ENCODE measurements at places on chromosomes 6 and 20. TPM values are rescaled to one million over a fixed set of nuclear protein-coding genes. Genes with fewer than 3 reads are reported as not detected.

GRCh38 chr6:74408844-74409243 is 712.8 kb downstream of the CD109 start:
- no peak for DNase-seq

- peak; percentile 99 for DNase-seq
These were observed 655 bp upstream of the HIVEP1 start for GRCh38 chr6:12011276-12012037.

SLC35D3 gene
- total RNA-seq: not detected

GPR63 gene
- 1.1 TPM for total RNA-seq

- DNase-seq: peak; percentile 21
These were observed 20.2 kb upstream of the ARFGEF2 start for GRCh38 chr20:48901326-48901725.

DNA sequence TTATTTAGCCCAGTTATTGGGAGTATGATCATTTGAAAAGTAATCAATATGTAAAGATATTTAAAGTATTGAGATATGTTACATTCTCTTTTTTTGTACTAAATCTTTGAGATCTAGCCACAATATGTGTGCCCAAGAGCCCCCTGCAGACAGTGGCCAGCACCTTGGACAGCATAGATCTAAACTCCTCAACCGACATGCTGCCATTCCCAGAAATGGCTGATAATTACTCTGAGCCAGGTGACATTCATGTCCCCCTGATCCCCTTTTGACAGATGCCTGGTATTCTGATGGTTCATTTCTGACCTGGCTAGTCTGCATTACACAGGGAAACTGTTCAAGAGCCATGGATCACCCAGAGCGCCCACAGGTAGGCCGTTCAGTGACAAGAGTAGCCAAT is 177.1 kb downstream of the ZDHHC14 start:
- DNase-seq: no peak

DNA sequence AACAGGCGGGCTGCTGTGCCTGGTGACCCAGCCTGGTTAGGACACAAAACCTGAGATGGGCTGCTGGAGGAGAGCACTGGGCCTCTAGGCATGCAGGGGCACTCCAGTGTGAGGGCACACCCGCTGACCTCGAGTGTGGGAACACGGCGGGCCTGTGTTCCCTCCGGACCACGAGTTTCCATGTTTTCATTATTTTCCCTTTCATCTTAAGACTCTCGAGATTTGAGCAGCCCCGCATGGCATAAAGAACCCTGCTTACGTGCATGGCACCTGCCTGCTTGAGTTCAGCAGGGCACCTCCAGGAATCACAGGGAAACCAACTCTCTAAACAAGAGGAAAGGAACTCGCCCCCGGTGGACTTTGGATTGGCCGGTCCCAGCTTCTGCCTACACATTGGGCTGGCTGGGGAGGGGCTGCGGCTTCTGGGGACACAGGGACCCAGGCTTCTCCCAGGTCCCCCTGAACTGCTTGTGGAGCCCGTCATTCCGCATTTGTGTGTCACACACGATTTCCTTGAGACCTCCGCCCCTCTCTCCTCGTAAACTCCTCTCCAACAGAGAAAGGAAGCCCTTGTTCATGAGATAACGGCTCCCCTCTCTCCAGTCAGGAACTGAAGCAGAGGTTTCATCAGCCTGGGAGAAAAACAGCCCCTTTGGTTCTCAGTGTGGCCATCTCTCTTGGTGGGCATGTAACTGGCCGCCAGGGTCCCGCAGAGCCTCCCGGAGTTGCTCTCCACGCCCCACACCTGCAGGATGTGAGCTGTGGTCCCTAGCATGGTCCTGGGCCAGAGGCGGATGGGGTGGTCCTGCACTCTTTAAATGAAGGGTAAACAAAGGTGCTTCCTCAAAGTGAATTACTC is 181.8 kb downstream of the TTLL2 start:
- no peak for DNase-seq

DNA sequence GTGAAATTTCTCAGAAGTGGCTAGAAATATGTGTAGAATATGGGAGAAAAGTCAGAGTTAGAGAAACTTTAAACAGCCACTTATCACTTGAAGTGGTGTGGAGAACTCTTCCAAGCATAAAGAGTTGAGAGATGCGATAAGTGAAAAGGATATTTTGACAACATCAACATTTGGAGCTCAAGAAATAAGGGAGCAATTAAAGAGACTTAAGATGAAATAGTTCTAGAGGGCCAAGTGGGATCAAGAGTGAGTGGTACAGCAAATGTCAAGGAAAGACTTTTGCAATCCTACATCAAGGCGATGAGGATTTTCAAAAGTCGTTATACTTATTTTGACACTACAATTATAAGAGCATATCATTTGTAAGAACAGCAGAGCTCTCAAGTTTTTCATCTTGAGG is 9.6 kb downstream of the RSPH4A start:
- DNase-seq: no peak

GRCh38 chr20:62652041-62652893 is 10.0 kb downstream of the SLCO4A1 start:
- no peak for DNase-seq

- DNase-seq: no peak
These were observed 13.7 kb upstream of the FAM83C start for GRCh38 chr20:35305682-35306556.

DYNLT1 gene
- 153 TPM for total RNA-seq

DNA sequence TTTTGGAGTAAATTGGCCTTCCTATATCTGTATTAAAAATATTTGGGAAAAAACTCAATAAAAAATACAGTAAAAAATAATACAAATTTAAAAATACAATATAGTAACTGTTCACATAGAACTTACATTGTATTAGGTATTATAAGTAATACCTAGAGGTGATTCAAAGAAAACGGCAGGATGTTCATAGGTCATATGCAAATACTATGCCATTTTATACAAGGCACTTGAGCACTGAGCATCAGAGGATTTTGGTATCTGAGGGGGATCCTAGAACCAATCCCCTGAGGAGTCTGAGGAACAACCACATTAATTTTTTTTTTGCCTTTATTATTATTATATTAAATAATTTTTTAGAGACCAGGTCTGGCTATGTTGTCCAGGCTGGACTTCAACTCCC is 41.7 kb downstream of the RNGTT start:
- no peak for DNase-seq

FNDC1 gene
- 10.5 TPM for total RNA-seq

SDC4 gene
- 21.2 TPM for total RNA-seq
